OCI-M1 (cell line): ENCODE measurements at places on chromosomes 5 and 9.

DNA sequence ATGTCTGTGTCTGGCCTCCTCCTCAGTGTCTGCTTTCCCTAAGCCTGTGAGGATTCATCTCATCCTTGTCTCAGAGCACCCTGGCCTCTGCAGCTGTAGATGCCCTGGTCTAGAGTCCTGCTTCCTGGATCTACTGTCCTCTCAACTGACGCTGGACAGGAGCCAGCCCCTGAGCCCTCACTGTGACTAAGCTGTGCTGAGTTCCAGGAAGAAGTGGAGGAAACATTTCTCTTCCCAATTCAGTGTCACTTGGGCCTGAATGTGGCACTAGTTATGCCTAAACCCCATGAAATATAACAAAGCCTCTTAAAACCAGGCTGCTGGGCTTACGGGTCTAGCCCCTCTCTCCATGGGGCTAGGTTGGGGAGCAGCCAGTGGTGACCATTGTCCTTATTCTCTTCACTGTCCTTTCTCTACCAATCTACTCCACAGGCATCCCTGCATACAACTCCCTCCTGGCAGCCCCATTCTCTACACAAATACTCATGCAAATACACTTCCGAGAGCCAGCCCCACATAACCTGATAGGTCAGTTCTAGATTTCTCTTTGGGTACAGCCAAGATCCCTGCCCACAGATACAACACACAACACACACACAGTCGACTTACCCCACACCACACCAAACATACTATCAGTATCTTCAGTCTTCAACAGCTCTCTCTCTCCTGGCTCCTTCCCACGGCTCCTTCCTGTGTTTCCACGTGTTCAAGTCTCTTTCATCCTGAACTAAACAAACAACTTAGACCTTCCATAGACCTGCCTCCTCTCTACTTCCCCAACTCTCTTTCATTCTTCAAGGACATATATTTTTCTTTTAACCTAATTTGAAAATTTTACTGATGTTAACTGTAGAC is 220.8 kb downstream of the SNX18 start:
- peak; percentile 85 for DNase-seq

DNA sequence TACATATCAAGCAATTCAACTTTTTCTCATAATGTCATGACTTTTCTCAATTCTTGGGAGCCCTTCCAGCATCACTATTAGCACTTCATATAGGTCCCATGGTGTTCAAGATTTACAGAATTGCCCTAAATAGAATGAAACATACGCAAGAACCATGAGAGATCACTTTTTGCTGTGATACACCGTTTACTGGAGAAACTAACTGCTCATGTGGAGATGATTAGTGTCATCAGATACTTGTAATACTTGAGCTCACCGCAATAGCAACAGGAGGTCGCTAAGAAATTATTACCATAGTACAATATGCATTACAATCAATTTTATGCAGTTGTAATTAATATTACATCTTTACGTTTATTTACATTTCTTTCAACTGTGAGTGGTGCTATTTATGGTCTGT is 4.8 kb upstream of the PCSK5 start:
- no peak for DNase-seq

DNA sequence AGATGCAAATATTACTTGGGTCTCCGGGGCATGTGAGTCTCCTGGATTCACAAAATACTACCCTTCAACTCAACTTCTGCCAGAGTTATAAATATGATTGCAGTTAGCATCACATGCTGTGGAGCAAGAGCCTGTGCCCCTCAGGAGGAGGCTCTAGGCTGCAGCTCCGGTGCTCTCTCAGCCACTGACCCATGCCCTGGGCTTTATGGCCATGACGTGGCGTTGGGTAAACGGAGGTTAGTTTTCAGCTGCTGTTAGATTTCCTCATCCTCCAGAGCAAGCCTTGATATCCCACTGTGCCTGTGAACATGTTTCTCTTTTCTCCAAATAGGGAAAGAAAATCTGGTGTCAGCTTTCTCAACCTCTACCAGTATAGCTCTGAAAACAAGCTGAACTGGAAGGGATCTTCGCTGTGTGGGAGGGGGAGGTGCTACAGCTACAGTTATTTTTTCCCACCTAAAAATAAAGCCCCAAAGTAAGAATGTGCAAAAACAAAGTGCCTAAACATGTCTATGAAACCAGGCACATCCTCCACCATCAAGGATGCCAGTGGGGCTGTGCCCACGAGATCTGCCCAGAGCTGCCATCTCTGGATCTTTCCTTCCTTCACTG is 124.4 kb upstream of the GPR151 start:
- DNase-seq = no peak

DNA sequence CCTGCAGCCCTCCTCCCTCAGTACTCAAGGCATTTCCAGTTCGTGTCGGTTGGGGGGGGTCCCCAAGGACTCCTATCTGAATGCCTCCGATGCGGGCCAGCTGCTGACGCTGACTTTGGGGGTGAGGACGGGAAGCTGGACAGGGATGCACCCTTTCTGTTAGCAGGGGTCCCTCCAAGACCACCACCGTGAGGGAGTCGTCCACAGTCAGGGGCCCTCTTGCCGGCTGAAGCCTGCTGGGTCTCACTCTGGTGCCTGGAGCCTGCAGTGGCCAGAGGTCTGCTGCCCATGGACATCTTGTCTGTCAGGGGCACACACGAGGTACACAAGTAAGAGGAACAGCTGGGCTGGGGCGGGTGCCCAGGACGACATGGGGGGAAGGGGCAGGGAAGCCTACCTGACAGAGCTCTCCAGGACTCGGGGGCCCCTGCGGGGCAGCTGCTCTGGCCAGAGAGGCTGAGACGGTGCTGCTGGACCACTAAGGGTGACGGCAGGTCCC is 9.1 kb upstream of the ZDHHC11 start:
- no peak for DNase-seq

GRCh38 chr9:123523845-123524244 is 167.8 kb downstream of the CRB2 start:
- DNase-seq = no peak

DNA sequence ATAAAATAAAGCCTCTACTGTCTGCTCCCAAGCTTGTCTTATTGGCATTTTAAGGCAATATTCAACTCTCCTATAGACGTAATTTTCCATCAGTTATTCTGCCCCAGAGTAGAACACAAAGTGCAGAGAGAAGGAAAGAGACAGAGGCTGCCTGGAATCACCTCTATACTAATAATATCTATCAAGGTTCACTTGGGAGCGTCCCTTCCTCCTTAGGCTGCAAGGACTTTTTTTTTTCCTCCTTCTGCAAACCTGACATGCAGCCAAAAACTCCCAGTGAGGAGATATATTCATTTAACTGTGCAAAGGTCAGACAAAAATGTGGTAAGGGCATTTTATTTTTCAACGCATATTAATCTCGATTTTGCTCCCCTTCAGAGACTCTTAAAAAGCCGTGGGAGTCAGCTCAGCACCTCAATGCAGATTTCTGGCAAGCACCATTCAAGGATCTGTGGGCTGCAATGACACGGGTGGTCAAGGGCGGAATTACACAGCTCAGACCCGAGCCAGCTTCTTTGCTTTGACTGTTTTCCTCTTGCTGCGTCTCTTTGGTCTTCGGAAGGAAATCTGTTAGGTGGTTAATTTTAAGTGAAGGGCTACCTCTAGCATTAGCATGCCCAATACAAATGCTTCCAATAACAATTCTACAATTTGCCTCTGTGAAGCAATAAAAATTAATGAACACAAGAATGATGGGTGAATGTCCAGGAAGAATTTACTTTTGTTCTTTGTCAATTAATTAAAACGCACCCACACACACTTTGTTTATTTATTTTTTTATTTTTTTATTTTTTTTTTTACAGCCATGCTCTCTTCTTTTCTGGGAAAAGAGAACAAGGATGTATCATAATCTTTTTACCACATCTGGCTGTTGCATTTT is 587.7 kb upstream of the GRAMD2B start:
- DNase-seq = peak; percentile 2

DNA sequence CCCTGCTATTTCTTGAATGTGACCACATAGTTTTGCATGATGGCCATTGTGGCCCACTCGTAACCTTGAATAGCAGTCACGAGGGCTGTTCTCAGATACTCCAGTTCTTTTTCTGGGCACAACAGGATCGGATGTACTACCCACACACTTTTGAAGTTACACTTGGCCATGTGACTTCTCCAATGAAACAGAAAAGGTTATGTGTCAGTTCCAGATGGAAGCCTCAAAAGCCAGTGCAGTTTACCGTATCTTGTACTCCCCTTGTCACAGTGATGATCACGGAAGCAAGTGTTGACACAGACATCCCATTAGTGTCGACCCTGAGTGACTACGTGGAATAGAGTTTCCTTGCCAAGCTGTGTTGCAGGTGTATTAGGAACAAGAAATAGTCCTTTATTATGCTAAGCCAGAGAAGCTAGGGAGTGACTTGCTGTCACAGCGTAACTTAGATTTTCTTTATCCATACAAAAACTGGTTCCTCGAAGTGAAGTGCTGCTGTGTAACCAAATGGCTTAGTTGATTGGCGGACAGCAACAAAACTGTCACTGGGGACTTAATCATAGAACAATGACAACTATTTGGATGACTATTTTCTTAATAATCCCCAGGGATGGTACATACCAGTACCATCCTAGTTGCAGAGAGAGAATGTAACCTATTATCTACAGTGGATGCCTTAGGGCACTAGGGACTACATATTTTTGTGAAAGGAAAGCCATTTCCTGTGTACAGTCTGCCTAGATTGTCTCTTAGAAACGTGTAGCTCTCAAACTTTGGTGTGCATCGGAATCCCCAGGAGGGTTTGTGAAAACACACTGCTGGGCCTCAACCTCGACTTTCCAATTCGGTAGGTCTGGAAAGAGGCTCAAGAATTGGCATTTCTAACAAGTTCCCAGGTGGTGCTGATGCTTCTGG is 90.1 kb upstream of the DMRT1 start:
- DNase-seq = no peak

GRCh38 chr5:121969660-121970295 is 8.0 kb downstream of the SRFBP1 start:
- no peak for DNase-seq

DNA sequence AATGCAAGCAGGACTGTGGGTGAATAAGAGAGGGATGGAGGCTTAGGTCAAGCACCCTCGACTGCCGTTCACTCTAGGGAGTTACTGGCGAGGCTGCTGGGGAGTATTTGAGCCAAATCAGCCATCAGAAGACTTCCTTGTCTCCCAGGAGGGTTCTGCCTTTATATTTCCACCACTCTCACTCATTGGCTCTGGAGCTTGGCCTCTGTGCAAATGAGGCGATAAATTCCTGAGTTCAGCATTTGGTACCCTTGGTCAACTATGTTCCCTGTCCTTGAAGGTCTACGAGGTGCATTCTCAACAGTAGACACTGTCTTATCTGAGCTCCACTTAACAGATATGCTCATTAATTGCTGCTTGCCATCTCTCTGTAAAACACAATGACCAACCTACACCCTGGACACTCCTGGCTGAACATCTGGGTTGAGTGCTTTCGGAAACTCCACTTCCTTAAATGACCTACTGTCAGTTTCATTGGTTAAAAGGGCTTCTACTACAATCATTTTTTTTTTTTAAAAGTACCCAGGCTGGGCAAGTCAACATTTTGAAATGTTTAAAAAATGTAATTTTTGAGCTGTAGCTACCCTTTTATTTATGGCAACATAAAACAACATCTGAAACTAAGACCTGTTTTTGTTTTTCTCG is 153.2 kb downstream of the NTRK2 start:
- no peak for DNase-seq

DNA sequence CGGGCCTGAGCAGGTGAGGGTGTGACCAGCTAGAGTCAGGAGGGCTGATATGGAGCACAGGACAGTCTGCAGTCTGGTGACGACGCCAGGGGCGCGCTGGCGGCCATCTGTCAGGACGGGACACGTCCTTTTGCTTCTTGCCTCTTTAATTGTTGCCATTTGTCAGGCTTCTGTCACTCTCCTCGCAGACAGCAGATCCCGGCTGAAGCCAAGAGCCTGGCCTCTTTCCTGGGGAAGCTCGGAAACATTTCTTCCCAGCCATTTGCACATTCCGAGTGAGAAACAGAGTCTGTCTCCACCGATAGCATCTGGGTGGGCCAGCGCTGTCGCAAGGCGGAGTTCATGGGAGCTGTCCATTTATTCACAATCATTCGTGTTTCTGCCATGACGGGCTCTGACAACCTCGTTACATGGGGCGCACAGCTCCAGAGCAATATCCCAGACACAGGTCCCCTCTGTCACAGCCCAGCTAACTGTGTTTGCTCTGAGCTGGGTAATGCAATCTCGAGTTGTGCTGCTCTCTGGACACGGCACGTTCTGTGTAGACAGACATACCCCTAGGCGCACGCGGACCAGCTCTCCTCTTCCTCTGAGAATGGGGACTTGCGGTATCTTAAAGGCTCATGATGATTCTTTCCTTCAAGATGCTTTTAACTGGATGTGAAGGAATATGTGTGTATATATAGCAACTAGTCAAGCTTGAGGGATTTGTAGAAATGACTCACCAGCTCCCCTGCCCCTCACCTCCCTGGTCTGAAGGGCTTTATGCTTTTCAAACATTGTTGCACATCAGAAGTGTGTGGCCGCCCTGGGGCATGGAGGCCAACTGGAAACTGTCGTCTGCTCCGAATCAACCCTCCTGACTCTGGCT is 105.3 kb upstream of the FCN2 start:
- DNase-seq = no peak

- no peak for DNase-seq
Observed at GRCh38 chr9:122367065-122367464, 3.8 kb upstream of the PTGS1 start.

- DNase-seq = no peak
Observed at GRCh38 chr5:65334077-65334476, 147.6 kb downstream of the ADAMTS6 start.

GRCh38 chr5:84881737-84882136 is 497.1 kb upstream of the EDIL3 start:
- no peak for DNase-seq

DNA sequence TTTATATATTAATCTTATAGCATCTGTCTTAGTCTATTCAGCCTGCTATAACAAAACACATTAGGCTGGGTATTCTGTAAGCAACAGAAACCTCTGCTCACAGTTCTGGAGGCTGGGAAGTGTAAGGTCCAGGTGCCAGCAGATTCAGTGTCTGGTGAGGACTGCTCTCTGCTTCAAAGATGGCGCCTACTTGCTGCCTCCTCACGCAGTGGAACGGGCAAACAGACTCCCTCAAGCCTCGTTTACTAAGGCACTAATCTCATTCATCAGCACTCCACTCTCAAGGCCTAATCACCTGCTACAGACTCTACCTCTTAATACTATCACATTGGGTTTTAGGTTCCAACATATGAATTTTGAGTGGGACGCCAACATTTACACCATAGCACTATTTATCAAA is 5.2 kb upstream of the TBC1D2 start:
- DNase-seq = no peak

GRCh38 chr9:70949239-70949638 is 172.2 kb downstream of the TRPM3 start:
- no peak for DNase-seq

- DNase-seq = no peak
Observed at GRCh38 chr5:591746-592145, 20.4 kb upstream of the CEP72 start.

DNA sequence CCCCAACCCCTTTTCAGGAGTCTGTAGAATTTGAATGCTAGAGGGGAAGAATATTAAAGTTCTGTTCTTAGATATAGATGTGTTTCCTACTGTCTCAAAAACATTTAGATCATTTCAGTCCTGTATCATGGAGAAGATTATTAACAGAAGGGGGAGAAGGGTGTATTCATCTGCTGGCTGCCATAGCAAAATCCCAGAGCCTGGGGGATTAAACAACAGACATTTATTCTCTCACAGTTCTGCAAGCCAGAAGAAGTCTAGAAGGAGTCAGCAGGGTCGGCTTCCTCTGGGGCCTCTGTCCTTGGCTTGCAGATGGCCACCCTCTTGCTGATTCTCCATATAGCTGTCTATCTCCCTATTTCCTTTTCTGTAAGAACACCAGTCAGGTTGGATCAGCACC is 150.1 kb upstream of the OTULINL start:
- no peak for DNase-seq

- no peak for DNase-seq
Observed at GRCh38 chr9:38075272-38075671, 6.2 kb upstream of the SHB start.
